Upper lobe of right lung (tissue), 1 donor: ENCODE measurements at places on chromosomes 12 and 14.

GRCh38 chr14:76293923-76294322 is 82.0 kb upstream of the ESRRB start:
- no peak for DNase-seq

- peak; percentile 73 for DNase-seq
These were observed 113.3 kb downstream of the FOXN3 start for GRCh38 chr14:89303456-89304435.

DNA sequence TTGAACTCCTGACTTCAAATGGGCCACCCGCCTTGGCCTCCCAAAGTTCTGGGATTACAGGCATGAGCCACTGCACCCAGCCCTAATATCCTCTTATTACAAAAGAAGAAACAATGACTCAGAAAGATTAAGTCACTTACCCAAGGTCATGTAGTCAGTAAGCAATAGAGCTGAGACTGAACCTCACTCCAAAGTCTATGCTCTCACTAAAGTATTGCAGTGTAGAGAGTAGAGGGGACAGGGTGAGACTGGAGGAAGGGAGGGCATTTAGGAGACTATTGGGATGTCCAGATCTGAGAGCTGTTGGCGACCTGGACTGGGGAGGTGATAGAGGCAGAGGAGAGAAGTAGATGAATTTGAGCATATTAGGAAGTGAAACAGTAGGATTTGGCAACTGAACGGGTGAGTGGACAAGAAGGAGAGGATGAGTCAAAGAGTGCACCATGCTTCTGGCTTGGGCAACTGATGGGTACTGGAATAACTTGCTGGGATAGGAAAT is 11.8 kb downstream of the P2RX7 start:
- peak; percentile 66 for DNase-seq

DNA sequence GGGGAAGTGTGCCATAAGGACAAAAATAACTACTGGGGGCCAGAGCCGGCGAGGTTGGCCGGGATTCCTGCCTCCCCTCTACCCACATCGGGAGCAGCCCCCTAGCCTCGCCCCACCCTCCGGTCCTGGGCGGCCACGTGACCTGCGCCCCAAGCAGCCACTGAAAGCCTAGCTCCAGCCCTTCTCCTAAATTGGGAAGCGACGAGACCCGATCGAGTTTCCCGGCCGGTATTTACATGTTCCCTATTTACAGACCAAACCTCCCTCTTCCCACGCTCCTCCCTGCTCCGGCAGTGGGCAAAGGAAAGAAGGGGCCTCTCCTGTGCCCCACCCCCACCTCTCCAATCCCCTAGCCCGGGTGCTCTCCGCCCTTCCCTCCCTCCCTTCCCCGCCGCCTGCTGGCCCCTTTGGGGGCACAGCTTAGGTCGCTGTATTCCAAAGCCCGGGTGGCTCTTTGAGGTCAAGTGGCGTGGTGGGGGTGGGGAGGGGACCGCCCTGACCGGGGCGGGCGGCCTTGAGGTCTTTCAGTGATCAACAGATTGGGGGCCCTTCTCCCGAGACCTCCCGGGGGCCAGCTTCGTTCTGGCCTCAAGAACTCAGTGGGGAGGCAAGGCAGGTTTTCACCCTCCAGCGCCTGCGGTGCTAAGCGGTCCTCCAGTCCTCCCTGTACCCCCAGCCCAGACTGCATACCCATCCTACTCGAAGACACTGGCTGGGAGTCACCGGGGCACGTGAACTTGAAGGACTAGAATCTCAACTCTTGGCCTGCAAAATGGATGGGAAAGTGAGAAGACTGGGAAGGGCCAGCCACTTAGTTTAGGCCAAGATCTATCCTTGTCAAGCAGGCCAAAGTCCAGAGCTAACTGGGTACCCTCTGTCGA is 6.3 kb upstream of the CTDSP2 start:
- DNase-seq = peak; percentile 74

GRCh38 chr14:52868911-52869618 is 77.7 kb upstream of the GNPNAT1 start:
- DNase-seq = no peak

- DNase-seq = no peak
These were observed 11.4 kb downstream of the SLC7A8 start for GRCh38 chr14:23172096-23172495.

GRCh38 chr12:52677671-52678070 is 2.5 kb downstream of the KRT1 start:
- no peak for DNase-seq
